ENCODE measurements at places on chromosomes 4 and X.

GRCh38 chr4:163958751-163959150 lies 464.3 kb downstream of the TMA16 start:
- no peak for DNase-seq

GRCh38 chr4:156723951-156724668 lies 247.5 kb downstream of the PDGFC start:
- DNase-seq: peak; percentile 7

DNA sequence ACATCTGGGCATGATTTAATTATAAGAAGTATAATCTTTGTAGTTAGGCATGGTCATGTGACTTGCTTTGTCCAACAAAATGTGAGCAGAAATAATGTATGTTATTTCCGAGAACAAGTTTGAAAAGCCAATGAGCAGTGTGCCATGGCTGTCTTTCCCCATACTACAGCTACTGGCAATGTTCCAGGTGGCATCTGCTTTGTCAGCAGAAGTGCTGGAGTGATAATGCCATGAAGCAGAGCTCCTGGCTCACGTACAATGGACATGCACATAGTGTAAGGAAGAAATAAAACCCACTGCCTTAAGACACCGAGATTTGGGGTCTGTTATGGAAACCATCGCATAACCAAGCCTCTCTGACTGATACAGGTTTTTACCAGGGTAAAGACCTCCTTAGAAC lies 212.6 kb upstream of the RASGEF1B start:
- no peak for DNase-seq

GRCh38 chrX:42085836-42086235 lies 162.5 kb upstream of the CASK start:
- DNase-seq: no peak

- no peak for DNase-seq
Observed at GRCh38 chr4:118823471-118823870, 12.5 kb downstream of the SEC24D start.

GRCh38 chr4:140070366-140070765 lies 83.6 kb downstream of the MAML3 start:
- no peak for DNase-seq

DNA sequence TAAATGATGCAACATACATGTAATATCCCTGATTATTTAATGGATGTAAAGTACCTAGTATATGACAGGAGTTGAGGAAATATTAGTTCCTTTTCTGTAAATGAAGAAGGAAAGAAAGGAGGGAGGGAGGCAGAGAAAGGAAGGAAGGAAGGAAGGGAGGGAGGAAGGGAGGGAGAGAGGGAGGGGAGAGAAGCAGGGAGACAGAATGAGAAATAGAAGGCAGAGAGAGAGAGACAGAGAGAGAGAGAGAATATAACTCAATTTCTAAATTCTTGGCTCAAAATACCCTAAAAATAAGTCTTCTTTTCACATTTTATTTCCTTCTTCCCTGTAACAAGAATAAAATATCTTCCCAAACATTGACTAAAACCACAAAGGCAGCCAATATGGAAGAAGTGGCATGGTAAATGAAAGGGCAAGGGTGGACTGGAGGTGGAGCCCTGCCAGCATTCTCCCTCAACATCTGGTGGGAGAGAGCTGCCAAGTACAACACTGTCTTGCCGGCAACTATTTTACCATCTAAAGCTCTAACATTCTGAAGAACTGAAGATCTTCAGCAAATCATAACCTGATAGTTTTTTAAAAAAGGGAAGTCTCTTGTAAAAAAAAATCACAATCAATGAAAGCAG lies 245.1 kb downstream of the PPP3CA start:
- no peak for DNase-seq

Data from CD4-positive, alpha-beta T cell (primary cell).